RPMI7951 (cell line): ENCODE measurements at places on chromosomes 6 and 20. TPM values are rescaled to one million over a fixed set of nuclear protein-coding genes. Genes with fewer than 3 reads are reported as not detected.

DNA sequence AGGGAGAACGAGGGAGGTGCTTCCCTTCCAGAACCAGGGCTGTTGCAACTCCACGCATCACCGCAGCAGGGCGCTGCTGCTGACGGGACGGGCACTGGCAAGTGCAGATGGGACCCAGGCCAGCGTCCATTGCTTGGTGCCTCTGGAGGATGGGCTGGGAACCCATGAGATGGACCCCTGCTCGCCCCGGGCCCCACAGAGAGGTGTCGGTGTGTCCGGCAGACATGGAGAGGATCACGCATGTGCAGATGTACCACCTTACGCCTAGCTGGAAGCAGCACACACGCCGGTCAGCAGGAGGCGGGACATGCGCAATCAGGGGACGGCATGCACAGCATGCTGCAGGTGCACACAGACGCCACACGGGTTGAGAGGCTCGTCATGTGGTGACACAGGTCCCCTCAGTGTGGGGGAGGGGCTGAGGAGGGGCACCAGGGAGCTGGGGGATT, 5.7 kb downstream of the CABLES2 start:
- no peak for DNase-seq

- peak; percentile 67 for DNase-seq
Observed at GRCh38 chr6:11413728-11414127, 123.8 kb upstream of the TMEM170B start.

GRCh38 chr6:11875325-11876109, 96.9 kb upstream of the ADTRP start:
- DNase-seq: no peak

GRCh38 chr20:34365765-34366213, 2.7 kb downstream of the ITCH start:
- DNase-seq: no peak

- no peak for DNase-seq
Observed at GRCh38 chr6:19356692-19357091, 480.5 kb upstream of the ID4 start.

GRCh38 chr6:130794738-130795137, 32.5 kb upstream of the SMLR1 start:
- DNase-seq: no peak

DNA sequence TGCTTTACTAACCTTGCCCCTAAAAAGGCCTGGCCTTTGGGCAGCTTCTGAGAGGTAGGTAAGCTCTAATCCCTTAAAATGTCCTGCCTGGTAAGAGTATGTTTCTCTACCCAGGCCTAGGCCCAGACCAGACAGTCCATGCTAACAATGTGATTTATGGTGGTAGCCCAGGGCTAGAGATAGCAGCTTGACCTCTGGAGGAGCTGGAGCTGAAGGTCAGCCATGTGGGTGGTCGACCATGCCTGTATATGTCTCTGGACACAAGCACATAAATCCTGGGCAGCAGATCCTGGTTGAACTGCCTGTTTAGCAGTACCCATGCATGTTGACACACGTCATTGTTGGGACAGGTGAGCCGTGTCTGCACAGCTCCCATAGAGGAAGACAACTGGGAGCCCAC, 62.1 kb upstream of the PHACTR1 start:
- no peak for DNase-seq

- DNase-seq: peak; percentile 8
Observed at GRCh38 chr6:15586503-15586902, 76.3 kb downstream of the DTNBP1 start.

DNA sequence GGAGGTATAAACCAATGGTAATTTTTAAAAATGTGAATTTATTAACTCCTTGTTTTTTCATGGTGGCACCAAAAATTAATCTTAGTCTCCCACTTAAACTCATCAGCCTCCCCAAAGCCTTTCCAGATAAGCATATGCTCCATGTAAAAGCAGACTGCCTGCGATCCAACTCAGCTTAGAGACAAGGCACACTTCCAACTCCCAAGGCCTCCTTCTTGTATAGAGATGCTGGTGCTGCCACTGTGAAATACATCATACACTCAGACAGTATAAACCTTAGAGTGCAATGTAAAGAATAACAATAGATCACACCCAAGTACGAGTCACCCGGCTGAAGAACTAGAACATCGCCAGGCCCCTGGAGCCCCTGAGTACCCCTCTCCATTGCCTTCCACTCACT, 2.0 kb downstream of the ANKRD6 start:
- no peak for DNase-seq

DNA sequence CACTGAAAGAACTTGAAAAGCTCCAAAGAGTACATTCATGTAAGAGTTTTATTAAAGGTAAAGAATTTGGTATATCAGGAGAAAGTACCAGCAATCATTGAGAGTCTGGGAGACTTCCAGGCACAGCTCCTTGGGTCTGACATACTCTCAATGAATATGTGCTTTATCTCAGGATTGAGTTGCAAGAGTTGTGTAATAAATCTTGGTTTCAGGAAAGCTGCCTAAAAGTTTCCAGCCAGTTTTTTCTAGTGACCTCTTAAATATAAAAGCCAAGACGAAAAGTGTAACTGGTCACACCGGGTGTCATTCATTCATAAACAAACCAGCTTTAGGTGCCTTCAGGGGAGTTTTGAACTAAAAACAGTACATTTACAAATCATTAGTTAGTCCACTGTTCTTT, 21.6 kb upstream of the GJA1 start:
- DNase-seq: peak; percentile 19

- peak; percentile 81 for DNase-seq
Observed at GRCh38 chr6:53673162-53673727, 7.7 kb upstream of the KLHL31 start.

- DNase-seq: no peak
Observed at GRCh38 chr6:23272536-23272935, 703.2 kb downstream of the HDGFL1 start.

GRCh38 chr20:31877684-31878083, 7.2 kb downstream of the TTLL9 start:
- DNase-seq: no peak

DNA sequence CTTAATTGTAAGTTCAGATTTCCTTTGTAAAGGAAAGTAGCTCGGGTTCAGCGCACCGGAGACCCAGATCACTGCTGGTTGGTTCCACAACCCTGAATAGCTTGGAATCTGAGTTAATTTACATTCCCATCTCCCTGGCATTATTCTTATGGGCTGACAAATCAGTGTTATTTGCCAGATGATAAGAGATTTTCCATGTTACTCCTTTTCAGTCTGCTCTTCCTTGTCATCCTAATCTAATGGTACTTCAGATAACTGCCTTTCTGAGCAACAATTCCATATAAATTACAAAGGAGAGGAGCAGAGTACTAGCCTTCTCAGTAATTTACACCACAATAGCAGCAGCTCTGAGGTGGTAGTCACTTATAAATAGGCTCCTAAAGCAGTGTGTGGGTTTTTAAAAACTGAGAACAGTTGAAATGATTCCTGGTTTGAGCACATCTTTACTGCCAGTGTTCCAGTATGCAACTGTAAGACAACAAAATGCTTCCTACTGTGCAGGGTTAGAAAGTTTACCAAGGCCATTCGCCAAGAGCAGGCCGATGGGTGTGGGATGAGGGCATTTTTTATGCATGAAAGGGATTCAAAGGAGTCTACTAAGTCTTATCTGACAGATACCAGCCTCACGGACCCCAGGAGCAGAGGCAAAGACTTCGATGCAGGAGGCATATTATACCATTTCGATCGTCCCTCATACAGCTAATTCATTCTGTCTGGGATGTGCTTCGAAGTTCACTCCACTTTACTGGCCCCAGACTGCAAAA, 89.7 kb downstream of the NDUFAF5 start:
- DNase-seq: no peak

Gene HLA-DQB1
- not detected in 2 replicates for total RNA-seq

Gene WFDC5
- total RNA-seq: not detected in 2 replicates

Gene COL9A3
- 4.1 and 5.9 TPM in 2 replicates for total RNA-seq

Gene FOXF2
- total RNA-seq: 1.1 and 2.0 TPM in 2 replicates

Gene EGFL8
- total RNA-seq: 0.59 and 2.8 TPM in 2 replicates

Gene IYD
- total RNA-seq: not detected in 2 replicates
